ENCODE measurements at places on chromosomes 16 and 17.
A peak's percentile ranks its signal among the peaks of the same experiment; 100 is the strongest.

DNA sequence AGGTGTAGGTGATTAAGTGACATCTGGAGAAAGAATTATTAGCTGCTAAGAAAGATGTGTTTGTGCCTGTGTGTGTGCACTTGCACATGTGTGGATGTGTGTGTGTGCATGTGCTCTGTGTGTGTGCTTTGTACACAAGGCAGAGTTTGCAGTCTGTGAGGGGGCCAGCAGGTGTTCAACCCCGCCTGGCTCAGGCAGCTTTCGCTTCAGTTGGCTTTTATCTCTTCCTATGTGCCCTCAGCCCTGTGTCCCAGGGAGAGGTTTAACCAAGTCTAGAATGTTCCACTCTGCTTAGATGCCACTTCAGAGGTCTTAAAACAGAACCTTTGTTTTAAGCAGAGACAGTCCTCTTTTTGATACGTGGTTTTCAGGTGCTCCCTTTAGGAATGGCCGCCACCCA is 58.8 kb downstream of the CDH13 start:
- no peak for DNase-seq

DNA sequence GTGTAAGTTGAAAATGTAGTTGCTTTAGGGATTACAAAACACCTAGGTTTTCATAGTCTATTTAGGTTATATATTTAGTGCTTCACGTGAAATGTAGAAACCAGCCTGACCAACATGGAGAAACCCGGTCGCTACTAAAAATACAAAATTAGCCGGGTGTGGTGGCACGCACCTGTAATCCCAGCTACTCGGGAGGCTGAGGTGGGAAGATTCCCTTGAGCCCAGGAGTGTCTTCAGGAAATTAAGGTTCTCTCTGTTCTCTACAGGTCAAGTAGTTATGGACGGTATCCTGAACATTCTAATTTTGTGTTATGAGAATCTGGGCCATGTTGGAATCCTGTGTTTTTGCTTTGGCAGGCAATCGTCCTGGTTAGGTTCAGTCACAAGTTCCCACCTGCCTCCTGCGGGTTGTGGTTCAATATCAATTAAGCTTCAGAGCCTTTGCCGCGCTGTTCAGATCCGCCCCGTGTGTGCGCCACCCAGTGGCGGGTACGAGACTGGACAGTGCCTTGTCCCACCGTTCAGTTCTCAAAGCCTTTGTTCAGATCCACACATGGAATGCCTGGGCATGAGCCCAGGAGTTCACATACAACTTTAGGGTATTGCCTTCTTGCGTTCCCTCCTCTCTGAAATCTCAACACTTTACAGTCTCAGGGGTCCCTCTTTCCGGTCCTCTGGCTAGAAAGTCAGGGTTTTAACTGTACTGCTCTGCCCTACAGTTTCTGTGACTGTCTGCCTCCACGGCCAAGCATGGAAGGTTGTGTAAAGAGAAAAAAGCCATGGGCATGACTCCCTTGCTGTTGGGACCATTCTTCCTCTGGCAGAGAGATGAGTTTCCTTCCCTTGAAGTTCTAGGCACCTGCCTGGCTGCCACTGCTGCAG is 41.7 kb downstream of the HEATR6 start:
- peak; percentile 43 for DNase-seq

DNA sequence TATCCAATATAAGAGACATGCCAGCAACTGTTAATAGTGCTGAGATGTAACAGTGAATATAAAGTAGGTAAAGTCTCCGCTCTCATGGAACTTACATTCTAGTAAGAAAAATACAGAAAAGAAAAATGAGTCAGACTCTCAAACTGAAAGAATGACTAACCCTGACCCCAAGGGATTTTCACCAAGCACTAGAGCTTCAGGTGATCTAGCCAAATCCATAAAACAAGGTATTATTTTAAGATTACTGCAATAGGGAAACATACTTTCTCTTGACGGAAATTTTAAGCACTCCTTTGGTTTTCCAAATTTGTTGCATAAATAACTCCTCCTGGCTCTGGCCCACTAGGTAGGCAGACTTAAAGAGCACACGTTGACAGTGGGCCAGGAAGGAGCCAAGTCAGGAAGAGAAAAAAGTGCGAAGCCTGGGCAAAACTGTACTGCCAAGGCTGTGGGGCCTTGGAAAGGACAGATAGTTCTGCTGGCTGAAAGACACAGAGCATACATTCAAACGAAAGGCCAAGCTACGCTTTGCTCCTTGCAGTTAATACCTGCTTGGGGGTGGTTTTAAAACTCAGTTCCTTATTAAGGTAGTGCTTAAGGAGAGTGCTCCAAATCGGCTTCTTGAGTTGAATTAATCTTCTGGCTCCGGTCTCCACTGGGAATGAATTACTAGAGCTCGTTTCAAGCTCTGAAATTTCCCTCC is 1.4 kb downstream of the GOT2 start:
- peak; percentile 8 for DNase-seq

DNA sequence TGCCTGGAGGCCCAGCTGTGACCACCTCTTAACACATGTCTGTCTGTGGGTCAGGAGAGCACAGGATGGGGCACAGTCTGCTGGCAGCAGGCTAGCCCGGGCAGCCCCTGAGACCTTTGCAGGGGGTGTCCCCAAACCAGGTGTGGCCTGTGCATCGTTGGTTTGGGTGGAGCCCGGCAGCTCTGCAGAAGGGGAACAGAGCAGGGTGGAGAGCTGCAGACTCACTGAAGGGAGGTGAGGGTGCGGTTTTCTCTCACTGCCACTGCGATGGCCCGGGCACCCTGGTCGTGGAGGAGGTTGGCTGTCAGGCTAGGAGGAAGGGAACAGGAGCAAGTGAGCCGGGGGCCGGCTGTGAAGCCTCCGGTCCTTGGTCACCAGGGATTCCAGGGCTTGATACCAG is 28.8 kb downstream of the NLRC3 start:
- no peak for DNase-seq

DNA sequence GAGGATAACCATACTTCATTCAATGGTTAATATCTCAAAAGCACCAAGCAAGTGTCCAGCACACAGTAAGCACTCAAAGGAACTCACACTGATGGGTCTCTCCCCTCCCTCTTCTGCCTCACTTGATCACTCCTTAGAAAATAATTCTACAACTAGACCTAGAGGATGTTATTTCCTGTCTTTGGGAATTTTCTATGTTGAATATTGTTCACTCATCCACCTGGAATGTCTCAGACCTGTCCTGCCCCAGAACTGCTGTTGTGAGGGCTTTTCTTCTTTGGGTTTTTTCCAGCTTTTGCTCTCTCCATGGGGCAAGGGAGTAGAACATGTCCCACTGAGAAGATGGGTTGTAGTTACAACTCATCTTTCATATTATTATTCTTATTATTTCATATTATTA is 25.3 kb downstream of the NXPH3 start:
- no peak for DNase-seq

DNA sequence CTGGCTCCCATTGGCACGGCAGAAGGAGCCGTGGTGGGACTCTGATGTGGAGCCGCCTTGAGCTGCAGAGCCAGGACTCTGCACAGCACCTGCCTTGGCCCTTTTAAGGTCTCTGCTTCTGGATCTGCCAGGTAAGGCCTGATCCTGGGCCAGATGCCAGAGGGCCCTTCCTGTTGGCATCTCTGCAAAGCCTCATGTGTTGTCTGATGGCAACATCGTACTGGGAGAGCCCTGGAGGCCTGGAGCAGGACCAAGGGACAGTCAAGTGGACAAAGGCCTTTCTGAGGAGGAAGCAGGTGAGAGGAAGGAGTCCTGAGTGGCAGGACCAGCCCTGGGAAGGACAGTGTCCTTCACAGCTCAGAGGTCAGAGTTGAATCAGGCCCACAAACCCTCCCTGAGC is 26.1 kb downstream of the SOCS1 start:
- DNase-seq: no peak

GRCh38 chr17:16971458-16972338 is at the start of gene TNFRSF13B:
Gene TNFRSF13B (minus strand): TSS chr17:16972118. CDS start chr17:16972075, 43 bp downstream.
- no peak for DNase-seq

DNA sequence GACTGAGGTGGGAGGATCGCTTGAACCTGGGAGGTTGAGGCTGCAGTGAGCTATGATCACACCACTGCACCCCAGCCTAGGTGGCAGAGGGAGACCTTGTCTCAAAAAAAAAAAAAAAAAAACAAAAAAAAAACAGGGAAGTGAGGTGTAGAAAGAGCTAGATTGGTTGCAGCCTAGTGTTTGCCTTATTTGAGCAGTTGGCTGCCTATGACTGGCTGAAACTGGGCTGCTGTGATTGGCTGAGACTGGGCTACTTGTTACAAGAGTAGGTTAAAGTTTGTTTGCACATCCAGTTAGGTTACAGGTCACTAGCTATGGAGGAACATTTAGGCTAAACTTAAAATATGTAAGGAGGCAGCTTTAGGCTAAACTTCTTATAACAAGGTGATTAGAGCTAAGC is 5.7 kb downstream of the DHRS7B start:
- DNase-seq: no peak

DNA sequence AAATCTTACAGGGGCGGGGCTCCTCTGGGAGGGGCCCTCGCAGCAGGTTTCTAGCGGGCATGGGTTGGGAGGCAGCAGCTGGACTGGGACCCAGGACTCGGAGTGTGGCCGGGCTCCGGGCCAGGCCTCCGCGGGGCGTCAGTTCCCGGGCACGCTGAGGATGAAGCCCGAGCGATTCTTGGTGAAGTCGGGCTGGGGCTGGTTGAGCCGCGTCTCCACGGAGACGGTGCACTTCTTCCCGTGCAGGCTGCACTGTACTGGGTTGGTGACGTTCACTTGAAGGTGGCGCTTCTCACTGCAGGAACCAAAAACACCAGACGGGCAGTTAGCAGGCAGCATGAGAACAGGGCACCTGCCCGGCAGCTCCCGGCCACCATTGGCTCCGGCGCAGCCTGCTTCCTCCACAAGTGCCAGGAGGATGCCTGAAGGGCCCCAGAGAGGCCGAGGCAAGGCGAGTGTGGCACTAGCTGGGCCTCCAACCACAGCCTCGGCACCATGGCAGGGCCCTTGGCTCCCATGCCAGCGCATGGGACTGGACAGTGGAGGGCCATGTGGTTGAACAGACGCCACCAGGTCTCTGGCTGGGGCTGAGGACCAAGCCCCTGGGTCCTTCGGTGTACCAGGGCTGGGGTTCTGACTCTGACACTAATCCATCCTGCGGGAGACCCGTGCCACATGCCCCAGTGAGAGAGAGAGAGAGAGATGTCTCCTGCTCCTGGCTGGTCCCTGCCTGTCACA is 8.0 kb downstream of the CDK5R1 start:
- DNase-seq: no peak

DNA sequence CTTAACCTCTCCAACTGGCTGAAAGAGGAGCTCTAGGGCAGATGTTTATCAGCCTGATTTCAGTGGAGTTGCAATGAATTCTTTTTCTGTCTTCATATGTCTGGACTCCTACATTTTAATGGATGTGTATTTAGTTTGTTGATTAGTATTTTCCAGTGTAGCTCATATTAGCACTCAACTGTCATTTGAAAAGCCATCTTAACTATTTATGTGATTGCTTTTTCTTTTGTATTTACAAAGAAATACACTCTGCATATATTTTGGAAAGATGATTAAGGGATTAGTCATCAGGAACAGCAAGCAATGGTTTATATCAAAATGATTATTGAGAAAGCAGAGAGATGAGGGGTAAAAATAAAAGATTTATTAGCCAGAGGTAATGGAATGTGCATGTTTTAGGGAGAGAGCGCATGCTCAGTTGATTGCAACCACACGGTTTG is 71.1 kb downstream of the WWOX start:
- DNase-seq: no peak

- DNase-seq: no peak
Observed at GRCh38 chr16:13101828-13102227, 200.4 kb downstream of the SHISA9 start.

- DNase-seq: no peak
Observed at GRCh38 chr16:88387941-88388627, 5.3 kb downstream of the ZNF469 start.

- peak; percentile 40 for DNase-seq
Observed at GRCh38 chr16:69906838-69907401, 44.2 kb upstream of the CLEC18A start.

- no peak for DNase-seq
Observed at GRCh38 chr17:17044846-17045561, 2.7 kb downstream of the MPRIP start.

GRCh38 chr17:6799738-6800137 is 23.7 kb downstream of the FBXO39 start:
- no peak for DNase-seq

- DNase-seq: no peak
Observed at GRCh38 chr16:67919622-67920221, 11.9 kb downstream of the CTRL start.

- DNase-seq: no peak
Observed at GRCh38 chr16:4265676-4266075, 7.1 kb downstream of the TFAP4 start.

- DNase-seq: peak; percentile 75
Observed at GRCh38 chr17:56786989-56787482, 46.7 kb downstream of the C17orf67 start.

- no peak for DNase-seq
Observed at GRCh38 chr16:694187-694862, 4.1 kb upstream of the WDR24 start.
